ENCODE measurements at places on chromosomes 16 and 17.

GRCh38 chr17:57756951-57757350 is 11.9 kb upstream of the CCDC182 start:
- no peak for DNase-seq

DNA sequence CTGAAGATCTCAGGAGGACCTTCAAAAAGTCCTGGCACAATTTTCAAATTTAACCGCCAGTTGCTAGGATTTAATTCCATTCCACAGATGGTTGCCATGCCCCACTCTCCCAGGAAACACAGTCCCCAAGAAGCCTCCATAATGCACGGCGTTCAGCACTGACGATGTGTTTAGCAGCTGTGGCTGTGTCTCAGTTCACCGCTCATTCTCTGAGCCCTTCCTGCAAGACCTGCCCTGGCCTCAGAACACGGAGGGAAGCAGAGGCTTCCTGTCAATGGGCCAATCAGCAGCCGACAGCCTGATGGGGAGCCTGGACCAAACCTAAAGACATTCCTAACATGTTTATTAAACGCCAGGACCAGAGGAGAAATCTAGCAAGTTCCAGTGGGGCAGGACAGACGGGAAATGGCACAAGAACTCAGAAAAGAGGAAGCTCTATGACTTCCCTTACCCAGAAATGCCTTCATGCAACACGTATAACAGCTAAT is 4.9 kb downstream of the MYLK3 start:
- DNase-seq = no peak

- DNase-seq = no peak
Measured at GRCh38 chr17:39861235-39861634, 2.9 kb downstream of the IKZF3 start.

DNA sequence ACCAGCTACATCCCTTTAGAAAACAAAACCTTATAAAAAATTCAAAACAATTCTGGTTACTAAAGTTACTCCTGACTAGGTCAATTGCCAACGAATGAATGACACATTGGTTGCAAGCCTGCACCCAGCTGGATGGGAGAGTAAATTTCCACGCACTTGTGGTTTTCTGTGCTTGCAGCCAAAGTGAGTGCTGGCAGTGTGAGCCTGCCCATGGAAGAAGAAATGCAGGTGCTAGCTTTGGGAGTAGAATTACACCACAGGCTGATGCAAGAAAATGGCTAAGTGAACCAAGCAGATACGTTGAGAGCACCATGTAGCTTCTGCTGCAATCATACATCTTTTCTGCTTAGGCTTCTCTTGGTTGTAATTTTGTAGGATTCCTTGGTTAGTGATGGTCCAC is 74.6 kb downstream of the SYCE1L start:
- DNase-seq = no peak

- no peak for DNase-seq
Measured at GRCh38 chr17:14946481-14946880, 318.6 kb downstream of the PMP22 start.

- no peak for DNase-seq
Measured at GRCh38 chr16:31709181-31709580, 164.4 kb upstream of the ZNF267 start.
